GM18507 (cell line): ENCODE measurements at places on chromosomes 6 and 20.

DNA sequence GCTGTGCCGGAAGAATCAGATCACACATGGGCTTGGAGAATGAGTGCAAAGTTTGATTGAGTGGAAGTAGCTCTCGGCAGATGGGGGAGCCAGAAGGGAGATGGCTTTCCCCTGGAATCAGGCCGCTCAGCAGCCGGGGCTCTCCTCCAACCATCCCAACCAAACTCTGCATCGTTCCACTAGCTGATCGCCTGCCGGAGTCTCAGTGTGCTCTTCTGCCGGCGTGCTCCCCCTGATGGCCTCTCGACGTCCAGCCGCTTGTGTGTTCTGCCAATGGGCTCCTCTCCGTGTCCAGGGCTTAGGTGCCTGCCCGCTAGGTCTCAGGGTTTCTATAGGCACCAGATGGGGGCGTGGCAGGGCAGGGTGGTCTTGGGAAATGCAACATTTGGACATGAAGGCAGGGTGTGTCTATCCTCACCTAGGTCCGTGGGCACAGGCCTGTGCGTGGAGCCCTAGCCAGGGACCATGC lies 4.9 kb upstream of the BIRC7 start:
- DNase-seq, result no peak

- no peak for DNase-seq
These were observed 210.7 kb downstream of the BCAS1 start for GRCh38 chr20:53859684-53860083.

GRCh38 chr20:44956410-44956809 lies 3.8 kb downstream of the TOMM34 start:
- no peak for DNase-seq

- DNase-seq, result no peak
These were observed 58.8 kb upstream of the APCDD1L start for GRCh38 chr20:58573986-58574385.

GRCh38 chr6:2543321-2543720 lies 207.4 kb downstream of the MYLK4 start:
- no peak for DNase-seq

- DNase-seq, result no peak
These were observed 57.1 kb upstream of the CEP162 start for GRCh38 chr6:84284428-84285049.

- no peak for DNase-seq
These were observed 37.0 kb upstream of the CDKN1A start for GRCh38 chr6:36641543-36641942.

DNA sequence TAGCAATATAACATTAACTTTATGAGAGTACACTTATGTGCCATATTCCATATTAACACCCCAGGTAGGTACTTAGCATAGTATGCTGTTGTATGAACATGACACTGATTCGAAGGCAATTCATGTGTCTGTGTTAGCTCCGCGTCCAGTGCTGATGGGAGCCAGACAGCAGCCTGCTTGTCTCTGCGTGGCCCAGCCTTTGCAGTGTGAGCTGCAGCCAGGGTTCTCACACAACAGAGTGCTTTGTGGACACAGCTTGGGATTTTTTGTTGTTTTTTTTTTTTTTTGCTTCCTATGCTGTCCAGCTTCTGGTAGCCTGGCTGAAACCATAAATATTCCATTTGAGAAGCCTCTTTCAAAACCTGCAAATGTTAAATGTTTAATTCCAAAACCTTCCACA lies 350.9 kb downstream of the SMOC2 start:
- no peak for DNase-seq

GRCh38 chr20:33814238-33814712 lies 3.1 kb downstream of the CHMP4B start:
- DNase-seq, result no peak
